Stimulated activated CD8-positive, alpha-beta memory T cell treated with anti-CD3 and anti-CD28 coated beads, Interleukin-15, amount 100 ng/mL, for 1 hour (primary cell): ENCODE measurements at places on chromosomes 5 and 9.

GRCh38 chr5:60458666-60459065, 241.3 kb downstream of the DEPDC1B start:
- DNase-seq = no peak

- no peak for DNase-seq
These were observed 367.5 kb upstream of the ACTBL2 start for GRCh38 chr5:57850109-57850508.

DNA sequence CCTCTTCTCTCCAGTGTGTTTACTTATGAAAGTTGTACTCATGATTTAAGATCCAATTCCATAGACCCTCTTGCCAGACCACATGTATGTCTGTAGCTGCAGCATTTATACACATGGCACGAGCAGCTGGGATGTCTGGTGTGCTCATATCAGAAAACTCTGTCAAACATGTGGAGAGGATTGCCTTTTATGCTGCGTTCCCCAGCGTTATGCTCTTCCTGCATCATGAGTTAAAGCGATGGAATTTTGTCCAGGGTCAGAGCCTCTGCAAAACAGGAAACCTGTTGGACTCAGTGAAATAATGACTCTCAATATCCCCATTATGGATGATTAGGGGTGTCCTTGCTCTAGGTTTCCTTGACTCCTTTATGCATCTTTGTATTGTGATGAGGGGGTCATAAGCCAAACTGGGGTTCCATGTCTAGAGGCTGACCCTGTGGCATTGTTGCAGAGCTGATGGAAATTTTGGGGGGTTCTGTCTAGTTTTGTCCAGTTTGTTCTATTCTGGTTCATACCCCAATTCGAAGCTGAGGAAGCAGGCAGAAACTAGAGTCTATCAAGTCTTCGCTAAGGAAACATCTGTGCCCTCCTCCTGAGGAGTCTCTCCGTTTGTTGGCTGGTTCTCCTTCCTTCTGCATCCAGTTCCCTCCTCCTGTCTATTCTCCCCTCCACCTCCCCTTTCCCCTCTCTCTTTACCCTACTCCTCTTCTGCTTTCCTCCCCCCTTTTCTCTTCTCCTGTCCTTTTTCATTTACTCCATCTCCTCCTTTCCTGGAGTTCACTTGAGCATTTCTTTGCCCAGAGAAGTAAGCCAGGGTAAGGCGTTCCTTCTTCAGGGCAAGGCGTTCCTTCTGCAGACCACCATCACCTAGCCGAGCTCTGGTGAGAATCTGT, 252.8 kb downstream of the MAST4 start:
- no peak for DNase-seq

DNA sequence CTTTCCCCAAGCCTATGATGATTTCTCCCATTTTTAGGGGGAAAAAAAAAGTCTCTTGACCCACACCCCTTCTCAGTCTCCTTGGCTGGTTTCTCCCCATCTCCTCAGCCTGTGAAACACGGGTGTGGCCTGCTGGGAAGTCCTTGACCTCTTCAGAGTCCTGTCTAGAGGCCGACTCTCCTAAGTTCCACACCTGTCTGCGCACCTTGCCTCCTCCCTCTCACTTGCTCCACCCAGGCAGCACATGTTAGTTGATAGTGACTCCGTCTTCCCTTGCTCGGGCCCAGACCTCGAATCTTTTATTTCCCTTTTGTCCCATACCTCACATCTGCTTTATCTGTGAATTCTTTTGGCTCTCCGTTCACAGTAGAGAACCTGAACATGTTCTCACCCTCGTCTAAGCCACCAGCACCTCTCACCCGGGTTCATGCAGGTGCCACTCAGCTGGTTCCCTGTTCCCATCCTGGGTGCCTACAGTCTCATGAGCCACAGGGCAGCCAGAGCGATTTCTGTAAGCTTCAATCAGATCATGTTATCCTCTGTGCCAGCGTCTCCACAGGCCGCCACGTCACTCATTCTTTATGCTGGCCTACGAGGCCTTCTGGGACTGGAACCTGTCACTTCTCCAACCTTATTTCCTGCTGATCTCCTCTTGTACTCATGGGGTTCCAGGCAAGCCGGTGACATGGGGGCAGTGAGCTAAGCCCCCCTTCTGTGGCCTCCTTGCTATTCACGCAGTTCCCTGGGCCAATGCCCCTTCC, 51.7 kb upstream of the LRRTM2 start:
- no peak for DNase-seq

DNA sequence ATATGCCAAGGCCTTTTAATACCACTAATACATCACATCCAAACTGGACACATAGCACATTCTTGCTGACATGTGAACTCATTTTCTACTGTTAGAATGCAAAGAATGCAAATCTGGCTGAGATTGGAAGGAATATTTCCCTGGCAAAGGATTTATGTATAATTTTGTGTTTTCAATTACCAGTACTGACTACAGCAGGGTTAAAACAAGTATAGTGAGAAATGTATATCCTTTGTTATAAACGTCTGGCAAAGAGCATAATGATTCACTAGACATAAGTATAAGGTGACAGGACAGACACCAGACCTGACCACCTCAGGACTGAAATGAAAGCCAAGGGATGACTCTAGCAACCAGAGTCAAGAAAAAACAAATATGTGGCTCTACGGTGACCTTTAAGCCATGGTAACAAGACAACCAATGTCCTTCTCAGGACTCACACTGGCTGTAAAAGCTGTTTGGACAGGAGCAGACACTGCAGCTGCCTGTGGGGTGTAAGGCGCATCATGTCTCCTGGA, 95.0 kb downstream of the MRPS27 start:
- no peak for DNase-seq

DNA sequence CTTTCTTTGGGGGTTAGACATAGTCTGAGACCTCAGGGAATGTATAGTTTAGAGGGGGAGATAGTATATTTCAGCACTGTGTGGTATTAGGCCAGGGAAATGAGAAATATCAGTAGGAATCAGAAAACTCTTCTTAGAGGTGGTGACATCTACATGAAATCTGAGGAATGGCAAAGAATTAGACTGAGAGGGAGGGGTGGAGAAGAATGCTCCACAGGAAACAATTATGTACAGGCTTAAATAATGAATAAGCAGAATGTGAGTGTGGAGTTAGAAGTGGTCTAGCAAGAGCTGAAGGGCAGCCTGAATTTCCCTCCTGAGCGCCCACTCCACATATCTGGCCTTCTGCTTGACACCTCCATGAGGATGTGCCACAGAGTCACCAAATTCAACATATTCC, 3.6 kb upstream of the MACIR start:
- no peak for DNase-seq

- DNase-seq = no peak
These were observed 102.2 kb upstream of the SLCO6A1 start for GRCh38 chr5:102600964-102601363.

DNA sequence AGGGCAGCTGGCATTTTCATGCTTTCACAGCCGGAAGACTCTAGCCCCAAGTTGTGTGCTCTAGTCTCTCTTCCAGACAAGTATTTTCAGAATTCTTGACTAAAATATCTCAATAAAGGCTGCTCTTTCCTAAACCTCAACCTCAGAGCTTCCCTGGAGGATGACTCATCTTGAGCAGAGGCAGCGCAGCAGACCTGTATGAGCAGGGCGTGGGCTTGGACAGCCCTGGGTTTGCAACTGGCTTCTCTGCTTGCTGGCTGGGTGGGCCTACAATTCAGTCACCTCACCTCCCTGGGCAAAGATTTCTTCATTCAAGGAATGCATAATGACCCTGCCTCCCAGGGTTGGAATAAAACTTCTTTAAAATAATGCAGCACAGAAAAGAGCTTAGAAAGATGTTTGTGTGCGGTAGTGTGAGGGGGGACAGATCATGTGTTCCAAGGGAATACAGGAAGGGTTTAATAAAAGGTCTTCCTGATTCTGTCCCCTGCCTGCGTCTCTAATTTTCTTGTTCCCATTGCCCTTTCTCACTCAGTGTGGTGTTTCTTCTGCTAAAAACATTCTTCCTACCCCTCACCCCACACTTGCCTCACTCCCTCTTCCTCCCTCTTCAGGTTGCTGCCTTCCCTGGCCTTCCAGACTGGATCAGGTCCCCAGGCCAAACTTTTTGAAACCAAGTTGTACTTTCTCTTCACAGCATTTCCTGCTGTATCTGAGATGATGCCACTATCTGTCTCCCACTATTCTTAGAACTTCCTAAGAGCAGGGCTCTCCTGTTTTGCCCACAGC, 39.4 kb upstream of the MAP1B start:
- DNase-seq = no peak

- DNase-seq = no peak
These were observed 28.0 kb downstream of the GDNF start for GRCh38 chr5:37811866-37812265.

- DNase-seq = no peak
These were observed 277.7 kb downstream of the MSX2 start for GRCh38 chr5:175001876-175002645.

GRCh38 chr5:103487822-103488493, 74.6 kb downstream of the NUDT12 start:
- no peak for DNase-seq

- no peak for DNase-seq
These were observed 151.7 kb downstream of the SNX18 start for GRCh38 chr5:54669285-54669684.

- no peak for DNase-seq
These were observed 960 bp upstream of the IFNB1 start for GRCh38 chr9:21078702-21079101.
